Camera-type eye (tissue), 1 donor: ENCODE measurements at places on chromosomes 1 and 21. TPM values are rescaled to one million over a fixed set of nuclear protein-coding genes. Genes with fewer than 3 reads are reported as not detected.

Gene NLRP3
- 2.2 TPM for total RNA-seq

Gene ADAM30
- total RNA-seq, result not detected

Gene MSH4
- 0.77 TPM for total RNA-seq

Gene CA14
- total RNA-seq, result 49.1 TPM

Gene CRYAA
- 23.1 TPM for total RNA-seq

Gene TRPM2
- total RNA-seq, result 3.0 TPM

Gene DISP1
- 12.0 TPM for total RNA-seq

Gene RGSL1
- total RNA-seq, result not detected

Gene KHDRBS1
- total RNA-seq, result 146 TPM

Gene ARTN
- total RNA-seq, result 2.4 TPM
